ENCODE measurements at places on chromosomes 11 and 22. TPM values are rescaled to one million over a fixed set of nuclear protein-coding genes. Genes with fewer than 3 reads are reported as not detected.

The TEX12 gene
- total RNA-seq: not detected

The CELSR1 gene
- total RNA-seq: 9.7 TPM

The C11orf16 gene
- not detected for total RNA-seq

GRCh38 chr11:47155879-47156278, 20.8 kb downstream of the ARFGAP2 start:
- no peak for DNase-seq

DNA sequence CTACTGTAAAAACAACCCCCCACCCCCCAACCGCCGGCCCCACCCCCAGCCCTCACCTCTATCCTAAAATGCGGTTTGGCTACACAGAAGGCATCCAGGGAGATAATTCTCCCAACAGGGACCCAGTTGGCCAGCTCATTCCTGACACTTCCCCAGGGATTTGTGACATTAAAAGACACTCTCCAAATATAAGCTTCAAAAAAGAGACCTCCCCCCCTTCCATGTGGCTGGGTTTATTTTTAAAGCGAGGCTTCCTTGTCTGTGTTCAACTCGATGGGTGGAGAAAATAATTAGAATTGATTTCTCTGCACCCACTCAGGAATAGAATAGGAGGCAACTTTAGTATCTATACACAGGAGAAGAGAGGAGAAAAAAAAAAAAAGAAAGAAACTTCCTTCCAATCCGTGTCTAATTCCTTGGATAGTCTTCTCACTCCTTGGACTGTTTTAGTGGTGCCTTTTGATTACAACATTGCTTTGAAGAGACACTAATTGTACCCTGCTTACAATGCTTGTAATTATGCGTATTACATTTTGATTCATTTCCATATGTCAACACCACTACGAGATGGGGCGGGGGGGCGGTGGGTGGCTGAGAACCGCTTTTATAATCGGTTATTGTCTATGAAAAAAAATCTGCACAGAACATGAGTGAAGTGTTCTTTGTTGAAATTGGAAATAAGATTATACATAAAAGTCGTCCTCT, 500.4 kb downstream of the MIAT start:
- no peak for DNase-seq

The KRTAP5-1 gene
- total RNA-seq: not detected

DNA sequence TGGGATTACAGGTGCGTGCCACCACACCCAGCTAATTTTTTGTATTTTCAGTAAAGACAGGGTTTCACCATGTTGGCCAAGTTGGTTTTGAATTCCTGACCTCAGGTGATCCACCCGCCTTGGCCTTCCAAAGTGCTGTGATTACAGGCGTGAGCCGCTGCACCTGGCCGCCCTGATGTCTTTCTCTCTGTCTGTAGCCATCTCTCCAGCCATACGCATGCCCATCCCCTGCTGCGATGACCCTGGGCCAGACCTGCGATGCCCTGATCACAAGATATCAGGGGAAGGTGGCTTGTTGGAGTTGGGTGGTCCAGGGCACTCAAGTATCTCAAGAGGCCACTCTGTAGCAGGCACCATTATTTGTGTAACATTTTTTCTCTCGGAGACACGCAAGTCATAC, 54.4 kb upstream of the RBFOX2 start:
- no peak for DNase-seq

All from left ventricle myocardium superior (tissue), 1 donor.